ENCODE measurements at places on chromosomes 1 and 21. TPM values are rescaled to one million over a fixed set of nuclear protein-coding genes. Genes with fewer than 3 reads are reported as not detected.
A peak's percentile ranks its signal among the peaks of the same experiment; 100 is the strongest.

DNA sequence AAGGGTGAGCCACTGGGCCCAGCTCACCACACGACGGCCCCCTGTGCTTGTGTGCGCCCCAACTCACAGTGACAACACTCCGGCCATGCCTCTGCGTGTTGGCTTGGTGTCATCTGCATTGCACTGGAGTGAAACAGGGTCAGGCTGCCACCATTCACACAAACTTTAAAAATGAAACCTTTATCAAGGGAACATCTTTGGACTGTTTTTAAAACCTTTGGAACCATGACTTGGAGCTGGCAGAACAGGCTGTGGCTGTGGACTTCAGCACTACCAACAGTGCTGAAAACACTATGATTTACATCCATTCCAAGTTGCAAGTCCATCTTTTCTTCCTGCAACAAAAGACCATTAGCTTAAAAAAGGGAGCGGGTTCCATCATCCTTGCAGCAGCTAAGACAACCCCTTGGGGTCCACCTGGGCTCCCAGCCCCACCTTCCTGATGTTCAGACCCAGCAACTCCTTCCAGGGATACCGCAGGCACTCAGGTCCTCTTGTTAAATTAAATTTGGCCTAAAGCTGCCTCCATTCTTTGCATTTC, 25.6 kb downstream of the POFUT2 start:
- peak; percentile 51 for DNase-seq

DNA sequence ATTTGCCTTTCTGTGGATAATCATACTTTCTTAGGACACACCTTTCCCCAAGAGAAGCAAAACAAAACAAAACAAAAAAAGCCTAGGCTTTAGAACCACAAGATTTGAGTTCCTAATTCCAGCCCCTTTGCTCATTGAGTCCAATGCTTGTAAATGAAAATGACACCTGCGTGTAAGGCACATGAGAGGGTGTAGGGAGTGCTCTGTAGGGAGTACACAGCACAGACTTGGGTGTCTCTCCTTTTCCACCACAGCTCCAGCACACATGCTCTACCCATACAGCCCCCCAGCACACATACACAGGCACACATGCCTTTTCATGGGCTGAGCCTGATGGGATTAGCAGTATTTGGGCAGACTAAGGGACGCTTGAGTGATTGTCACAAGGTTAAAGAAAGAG, 9.2 kb upstream of the NGF start:
- DNase-seq = no peak

DNA sequence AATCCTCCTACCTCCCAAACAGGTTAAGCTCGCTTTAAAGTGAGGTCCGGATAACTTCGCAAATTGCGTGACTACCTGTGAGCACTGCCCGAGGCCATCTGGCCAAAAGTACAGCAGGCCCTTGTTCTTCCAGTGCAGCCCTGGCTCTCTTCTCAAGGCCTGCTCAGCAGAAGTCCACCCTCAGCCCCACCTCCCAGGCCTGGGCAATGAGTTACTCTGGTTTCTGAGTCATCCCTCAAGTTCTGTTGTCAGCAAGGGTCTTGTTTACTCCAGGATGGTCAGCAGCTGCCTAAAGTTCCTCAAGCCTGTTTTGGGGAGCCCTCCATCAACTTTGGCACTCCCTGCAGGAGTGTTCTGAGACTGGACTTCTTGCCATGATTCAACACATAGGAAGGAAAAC, 101.7 kb downstream of the BCAR3 start:
- DNase-seq = no peak

- DNase-seq = peak; percentile 30
Observed at GRCh38 chr21:44760376-44760775, 41.2 kb downstream of the UBE2G2 start.

The PRAMEF18 gene
- not detected for total RNA-seq
